T-cell (primary cell): ENCODE measurements at places on chromosomes 7 and 10. TPM values are rescaled to one million over a fixed set of nuclear protein-coding genes. Genes with fewer than 3 reads are reported as not detected.

PRSS37 gene
- not detected for total RNA-seq

TNS3 gene
- 1.0 TPM for total RNA-seq

ACHE gene
- 0.44 TPM for total RNA-seq

DNA sequence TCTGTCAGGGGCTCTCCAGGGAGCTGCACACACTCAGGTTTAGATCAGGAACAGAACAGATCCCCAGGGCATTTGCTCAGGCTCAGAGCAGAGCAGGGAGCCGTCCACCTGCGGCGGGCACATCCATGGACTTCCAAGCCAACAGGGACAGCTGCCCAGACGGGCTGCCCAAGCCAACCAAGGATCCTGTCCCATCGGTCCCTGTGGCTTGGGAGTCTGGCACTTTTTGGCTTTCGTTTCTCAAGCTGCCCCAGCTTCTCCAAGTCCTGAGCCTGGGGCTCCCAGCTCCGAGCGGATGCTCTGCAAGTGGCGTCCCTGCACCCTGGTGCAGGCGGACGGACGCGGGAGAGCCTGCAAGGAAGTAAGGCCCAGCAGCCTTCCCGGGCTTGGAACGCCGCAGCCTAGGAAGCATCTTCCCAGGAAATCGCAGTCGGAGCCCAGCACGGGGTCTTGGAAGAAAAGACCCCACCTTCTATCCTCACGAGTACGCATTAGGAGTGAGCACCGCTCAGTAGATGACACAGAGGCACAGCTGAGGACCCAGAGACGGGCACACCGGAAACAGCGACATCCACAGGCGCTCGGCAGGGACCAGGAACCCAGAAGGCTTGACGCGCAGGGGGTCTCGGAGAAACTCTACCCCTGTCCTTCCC lies 6.0 kb downstream of the GPR146 start:
- no peak for DNase-seq

DNA sequence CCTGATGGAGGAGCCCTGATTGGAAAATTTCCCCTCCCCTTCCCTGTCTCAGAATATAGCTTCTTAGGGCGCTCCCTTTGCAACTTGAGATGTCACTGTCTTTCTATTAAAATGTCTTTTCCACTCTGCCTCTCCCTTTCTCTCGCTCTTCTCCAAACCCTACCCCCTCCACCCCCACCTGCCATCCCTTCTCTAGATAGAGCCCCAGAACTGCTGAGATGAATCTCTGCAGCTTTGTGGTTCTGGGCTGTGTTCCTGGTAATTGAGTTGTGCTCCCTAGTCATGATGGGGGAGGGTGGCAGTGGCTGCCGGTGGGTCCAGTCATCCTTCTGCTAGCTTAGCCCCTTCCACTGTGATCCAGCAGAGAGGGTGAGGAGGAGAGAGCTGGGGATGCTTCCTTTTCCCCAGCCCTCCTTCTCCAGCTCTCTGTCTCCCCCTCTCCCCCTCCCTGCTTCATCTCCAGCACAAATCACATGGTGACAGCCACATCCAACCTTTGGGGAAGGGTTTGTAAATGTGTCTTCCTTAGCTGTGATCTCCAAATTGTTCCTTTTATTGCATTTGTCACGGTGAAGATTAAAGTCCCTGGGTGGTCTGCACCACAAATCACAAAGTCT lies 50.8 kb upstream of the BTRC start:
- no peak for DNase-seq

DNA sequence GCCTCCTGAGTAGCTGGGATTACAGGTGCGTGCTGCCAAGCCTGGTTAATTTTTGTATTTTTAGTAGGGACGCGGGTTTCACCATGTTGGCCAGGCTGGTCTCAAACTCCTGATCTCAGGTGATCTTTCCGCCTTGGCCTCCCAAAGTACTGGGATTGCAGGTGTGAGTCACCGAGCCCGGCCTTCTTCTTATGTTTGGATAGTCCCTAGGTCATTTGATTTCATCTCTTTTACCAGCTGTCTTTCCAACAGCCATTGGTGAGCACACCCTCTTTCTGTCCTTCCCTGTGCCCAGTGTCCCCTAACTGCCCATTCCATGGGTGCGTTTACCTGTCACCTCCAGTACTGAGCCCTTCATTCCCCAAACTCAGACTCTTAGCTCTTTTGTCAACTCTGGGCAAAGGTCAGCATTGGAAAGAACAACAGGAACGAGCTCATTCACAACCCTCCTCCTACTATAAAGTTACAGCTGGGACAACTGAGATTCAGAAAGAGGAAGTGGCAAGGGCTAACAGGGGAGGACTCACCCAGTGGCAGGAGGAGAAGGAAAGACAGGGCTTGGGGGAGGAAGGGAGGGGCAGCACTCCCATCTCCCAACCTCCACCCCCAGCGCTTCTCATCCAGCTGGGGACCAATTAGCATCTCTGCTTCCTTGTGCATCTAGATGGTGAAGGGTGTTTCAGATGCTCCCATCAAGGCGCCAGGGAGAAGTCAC lies 5.6 kb downstream of the SSC4D start:
- DNase-seq = no peak

GRCh38 chr10:29435809-29436501 lies 147.1 kb downstream of the LYZL1 start:
- DNase-seq = no peak

DNA sequence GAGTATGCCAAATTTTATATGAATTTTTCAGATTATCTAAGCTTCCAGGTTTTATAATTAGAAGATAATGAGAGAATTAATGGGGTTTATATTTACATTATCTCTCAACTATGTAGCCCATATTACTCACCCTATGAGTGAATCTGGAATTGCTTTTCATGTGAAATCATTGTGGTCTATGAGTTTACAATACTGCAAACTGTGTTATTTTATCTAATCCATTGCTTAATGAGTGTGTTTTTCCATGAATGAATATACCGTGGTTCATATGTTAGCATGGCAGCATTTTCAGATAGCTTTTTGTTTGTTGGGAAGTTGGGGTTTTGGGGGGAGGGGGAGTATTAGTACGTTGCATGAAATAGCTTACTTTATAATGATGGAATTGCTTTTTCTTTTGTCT lies 44.5 kb downstream of the FGFBP3 start:
- DNase-seq = no peak

- no peak for DNase-seq
Observed at GRCh38 chr10:6840201-6840691, 260.2 kb upstream of the PRKCQ start.

- DNase-seq = no peak
Observed at GRCh38 chr10:49397036-49397999, 1.4 kb upstream of the DRGX start.

GRCh38 chr10:31207636-31208035 lies 111.4 kb upstream of the ZEB1 start:
- DNase-seq = no peak

DNA sequence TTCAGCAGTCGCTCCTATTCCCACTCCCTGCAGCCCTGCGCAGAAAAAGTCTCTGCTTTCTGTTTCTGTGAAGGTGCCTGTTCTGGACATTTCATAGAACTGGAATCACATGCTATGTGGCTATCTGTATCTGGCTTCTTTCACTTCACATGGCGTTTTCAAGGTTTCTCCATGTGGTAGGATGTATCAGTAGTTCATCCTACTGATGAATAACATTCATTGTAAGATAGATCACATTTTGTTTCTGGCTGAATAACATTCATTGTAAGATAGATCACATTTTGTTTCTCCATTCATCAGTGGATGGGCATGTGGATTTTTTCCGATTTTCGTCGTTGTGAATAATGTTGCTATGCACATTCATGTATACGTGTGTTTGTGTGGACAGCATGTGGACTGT lies 44.5 kb downstream of the HSPA12A start:
- DNase-seq = no peak

- no peak for DNase-seq
Observed at GRCh38 chr7:41449694-41450093, 253.2 kb downstream of the INHBA start.
